Fibroblast of villous mesenchyme (primary cell): ENCODE measurements at places on chromosomes 5 and 9.

DNA sequence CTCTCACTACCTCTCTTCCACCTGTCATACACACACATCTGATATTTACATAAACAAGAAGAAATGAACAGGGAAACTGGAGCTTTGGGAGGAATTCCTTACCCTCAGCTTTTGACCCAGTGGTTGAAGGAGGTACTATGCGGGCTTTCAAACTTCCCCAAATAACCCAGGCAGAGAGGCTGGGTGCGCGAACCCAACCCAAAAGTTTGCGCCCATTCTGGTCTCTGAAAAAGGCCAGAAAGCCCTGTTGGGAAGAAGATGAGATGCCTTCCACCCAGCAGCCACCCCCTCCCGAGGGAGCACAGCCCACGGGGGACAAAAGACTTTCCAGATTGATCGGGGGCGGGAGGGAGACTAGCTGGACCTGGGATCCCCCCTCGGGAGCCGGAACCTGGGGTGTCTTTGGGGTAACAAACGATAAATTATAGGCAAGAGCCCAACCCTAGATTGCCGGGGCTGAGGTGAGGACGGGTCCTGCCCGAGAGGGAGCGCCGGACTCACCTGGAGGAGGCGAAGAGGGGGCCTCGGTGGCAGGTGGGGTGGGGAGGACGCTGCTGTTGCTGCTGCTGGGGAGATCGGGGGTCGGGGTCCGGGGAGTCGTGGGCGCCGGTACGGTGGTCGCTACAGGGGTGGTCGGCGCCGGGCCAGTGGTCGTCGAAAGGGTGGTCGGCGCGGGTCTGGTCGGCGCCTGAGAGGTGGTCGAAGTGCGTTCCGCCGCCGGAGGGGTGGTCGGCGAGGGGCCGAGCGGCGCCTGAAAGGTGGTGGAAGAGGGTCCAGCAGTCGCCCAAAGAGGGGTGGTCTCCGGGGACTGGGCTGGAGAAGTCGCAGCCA lies 798 bp downstream of the MEGF9 start:
- DNase-seq: no peak

DNA sequence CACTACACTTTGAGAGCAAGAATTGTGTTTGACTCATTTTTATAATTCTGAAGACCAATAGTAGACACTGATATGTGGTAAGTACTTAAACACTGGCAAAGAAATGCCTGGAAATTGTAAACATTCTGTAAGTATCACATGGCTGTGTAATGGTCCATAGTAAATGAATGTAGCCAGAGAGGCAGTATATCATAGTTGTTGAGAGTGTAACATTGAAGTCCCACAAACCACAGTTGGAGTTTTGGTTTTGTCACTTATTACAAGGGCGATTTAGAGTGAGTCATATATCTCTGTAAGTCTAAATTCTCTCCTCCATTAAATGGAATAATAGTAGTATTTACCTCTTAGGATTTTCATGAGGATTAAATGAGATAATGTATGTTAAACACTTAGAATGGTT lies 181.1 kb upstream of the MEF2C start:
- no peak for DNase-seq

GRCh38 chr9:114140850-114141249 lies 14.5 kb upstream of the COL27A1 start:
- DNase-seq: no peak

GRCh38 chr5:138748630-138749081 lies 4.6 kb upstream of the CTNNA1 start:
- peak; percentile 75 for DNase-seq

- no peak for DNase-seq
Observed at GRCh38 chr5:8601831-8602354, 732.9 kb downstream of the MTRR start.

DNA sequence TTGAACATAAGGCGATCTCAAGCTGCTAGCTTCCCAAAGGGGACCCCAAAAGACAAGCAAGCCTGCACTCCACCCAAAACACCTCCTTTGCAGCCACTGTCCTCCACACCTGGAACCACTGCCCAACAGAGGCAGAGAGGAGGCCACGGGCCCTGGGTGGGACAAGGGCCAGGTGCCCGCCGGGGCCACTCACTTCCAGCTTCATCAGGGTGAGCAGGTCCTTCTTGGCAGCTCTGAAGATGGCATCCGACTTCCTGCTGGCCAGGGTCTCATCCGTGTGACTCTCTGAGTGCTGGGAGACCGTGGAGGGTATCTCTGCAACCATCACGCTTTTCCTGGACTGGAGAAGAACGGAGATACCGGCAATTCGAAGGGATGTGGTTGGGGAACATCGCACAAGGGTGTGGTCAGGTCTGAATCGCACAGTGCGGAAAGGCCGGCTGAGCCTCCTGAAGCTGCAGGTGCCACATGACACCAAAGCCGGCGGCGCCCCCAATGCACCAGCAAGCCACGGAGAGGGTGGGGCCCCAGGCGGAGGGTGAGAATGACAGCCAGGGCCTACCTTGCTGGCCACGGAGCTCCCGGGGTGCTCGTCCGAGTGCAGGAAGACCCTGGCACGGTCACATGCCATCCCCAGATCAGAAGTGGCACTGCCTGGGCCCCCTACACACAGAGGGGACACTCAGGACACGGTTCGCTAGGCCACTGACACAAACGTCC lies 44.6 kb downstream of the PNPLA7 start:
- DNase-seq: no peak

DNA sequence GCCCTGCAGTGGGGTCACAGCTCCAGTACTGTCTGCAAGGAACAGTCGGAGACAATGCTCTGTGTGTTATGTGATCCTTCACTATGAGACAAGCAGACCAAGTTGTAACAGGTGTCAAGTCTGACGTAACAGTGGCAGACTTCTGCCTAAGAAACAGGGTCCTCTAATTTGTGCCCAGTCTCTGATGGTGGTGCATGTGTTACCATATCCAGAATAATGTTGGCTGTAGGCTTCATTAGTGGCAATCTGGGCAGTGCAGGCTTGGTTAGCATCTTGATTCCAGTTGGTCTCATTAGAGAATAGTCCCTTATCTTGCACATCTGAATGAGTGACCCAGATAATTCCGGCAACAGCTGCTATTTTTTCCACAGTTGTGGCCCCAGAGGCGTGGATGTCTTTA lies 33.8 kb downstream of the ZNF131 start:
- no peak for DNase-seq

DNA sequence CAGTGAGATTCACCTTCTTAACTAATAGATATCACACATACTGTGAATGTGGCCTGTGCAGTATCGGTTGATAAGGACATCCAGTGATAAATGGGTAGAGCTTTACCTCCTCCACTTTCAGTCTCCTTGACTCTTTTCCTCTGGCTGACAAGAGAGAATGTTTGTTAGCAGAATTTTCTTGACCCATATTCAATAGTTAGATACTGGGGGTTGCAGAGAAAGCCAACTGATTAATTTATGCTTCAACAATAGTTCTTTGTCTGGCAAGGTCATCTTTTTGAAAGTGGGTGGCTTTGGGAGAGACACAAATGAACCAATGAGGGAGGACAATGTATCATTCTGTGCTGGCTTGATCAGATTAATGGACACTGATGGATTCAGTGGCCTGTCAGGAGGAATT lies 30.3 kb downstream of the TTC23L start:
- no peak for DNase-seq

DNA sequence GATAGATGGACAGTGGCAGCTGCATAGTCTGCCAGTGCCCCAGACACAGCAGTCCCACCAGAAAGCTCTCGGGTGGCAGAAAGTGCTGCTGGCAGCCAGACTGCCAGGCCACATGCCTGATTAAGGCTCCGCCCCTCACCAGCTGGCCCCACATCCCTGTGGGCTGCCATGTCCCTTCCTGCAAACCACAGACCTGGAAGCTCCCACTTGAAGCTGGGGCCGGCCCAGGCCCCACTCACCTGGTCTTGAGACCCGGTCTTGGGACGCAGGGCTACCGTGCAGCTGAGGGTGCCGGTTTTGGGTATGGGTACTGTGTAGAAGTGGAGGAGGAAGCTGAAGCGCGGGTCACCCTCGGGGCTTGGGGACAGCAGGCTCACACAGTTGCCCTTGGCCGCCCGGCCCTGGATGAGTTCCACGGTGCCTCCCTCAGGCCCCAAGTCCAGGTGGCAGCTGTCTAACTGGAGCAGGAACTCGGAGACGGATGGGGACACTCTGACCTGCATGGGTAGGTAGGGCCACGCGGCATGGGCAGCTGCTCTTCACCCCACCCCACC lies 15.3 kb downstream of the FPGS start:
- DNase-seq: no peak

DNA sequence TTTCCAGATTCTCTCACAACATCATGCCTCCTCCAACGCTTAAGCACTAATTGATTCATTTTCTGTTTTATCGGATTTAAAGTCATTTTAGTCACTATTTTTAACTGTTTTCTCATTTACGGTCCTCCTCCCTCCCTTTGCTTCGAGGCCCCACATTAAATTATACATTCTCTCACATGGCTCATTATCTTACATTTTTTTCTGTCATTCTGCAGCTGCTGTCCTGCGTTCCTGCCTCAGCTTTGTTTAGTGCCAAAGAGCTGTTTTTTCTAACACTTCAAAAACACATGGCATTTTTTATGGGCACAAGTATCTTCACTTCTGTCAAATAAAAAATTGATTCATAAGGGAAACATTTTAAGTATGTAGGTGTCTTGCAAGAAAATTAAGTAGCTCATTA lies 130.1 kb upstream of the FST start:
- DNase-seq: peak; percentile 51

- DNase-seq: peak; percentile 59
Observed at GRCh38 chr5:97979740-97980139, 793.7 kb upstream of the RGMB start.

DNA sequence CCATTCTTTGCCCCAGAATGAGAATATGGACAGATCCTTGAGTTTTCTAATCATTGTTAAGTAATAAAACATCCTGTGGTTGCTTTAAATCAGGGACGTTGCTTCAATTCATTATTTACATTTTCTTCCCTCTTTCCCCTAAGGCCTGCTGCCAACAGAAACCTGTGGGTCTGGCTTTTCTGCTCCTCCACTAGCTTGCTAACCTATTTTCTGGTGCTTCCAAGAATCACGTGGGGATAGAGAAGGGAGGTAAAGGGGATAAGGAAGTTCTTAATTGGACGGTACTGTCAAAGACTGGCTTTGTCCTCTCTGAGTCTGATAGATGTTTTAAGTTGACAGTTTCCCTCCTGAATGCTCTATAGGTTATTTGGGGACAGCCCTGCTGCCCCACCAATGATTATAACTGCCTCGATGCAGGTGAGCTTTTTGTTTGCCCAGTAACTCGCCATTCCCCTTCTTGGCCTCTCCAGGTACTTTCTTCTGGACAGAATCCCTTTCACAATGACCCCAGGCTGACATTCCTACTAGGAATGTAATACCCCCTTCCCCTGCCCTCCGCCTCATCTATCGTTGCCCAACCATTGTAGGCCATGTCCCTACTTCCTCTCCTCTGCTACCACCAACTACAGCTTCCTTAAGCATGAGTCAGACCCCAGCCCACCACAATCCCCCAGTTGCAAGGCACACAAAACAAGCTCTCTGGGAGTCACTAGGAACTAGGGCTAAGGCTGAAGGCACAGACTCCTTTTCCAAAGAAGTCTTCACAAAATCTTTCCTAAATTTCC lies 19.9 kb upstream of the CPEB4 start:
- DNase-seq: peak; percentile 41

DNA sequence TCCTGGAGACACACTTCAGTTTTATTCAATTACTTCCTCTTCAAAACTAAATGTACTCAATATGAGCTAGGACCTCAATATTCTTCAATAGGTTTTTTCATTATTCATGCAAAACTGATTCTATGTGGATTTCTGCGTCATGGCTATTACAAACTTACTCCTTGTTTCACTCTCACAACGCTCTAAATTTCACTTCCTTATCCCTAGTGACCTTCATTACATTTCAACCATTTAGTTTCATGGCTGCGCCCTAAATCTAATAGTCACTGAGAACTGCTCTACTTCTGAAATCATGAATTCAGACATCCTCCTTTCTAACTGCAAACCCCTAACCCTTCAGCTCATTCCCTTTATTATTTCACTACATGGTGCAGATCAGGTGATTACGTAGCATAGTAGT lies 93.9 kb downstream of the SLC25A46 start:
- DNase-seq: no peak

GRCh38 chr9:33524306-33524947 lies 376 bp downstream of the ANKRD18B start:
- no peak for DNase-seq

DNA sequence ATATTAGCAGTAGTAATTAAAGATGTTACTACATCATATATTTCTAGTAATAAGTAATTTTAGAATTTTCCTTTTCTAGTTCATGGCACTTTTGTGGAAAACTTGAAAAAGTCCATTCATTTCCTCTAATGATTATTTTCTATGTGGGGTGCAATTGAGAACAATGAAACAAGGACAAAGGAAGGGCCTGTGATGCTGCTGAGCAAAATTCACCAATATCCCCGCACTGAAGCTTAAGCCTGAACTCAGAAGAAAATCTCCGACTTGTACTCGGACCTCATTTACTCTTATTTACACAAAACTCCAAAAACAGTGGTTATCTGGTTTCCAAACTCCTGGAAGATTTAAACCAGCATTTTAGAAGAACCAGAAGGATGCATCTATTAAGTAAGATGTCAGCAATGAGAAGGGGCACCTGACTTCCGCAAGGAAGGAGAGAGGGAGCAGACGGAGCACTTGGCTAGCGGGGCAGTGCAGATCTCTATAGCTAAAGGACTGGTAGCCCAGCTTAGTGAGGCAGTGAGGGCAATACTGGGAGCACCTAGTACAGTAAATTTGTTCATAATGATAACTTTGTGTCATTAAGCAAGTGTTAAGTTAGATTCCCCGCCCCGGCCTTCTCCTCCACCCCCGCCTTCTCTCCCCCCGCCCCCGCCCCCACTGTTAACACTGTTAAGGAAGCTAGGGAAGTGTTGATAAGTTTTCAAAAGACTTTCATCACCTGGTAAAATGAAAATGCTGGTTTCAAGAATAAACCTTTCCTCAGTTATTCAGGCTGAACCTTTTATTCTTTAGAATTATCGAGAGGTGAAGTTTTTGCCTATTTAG lies 123.3 kb downstream of the ZSWIM6 start:
- no peak for DNase-seq

DNA sequence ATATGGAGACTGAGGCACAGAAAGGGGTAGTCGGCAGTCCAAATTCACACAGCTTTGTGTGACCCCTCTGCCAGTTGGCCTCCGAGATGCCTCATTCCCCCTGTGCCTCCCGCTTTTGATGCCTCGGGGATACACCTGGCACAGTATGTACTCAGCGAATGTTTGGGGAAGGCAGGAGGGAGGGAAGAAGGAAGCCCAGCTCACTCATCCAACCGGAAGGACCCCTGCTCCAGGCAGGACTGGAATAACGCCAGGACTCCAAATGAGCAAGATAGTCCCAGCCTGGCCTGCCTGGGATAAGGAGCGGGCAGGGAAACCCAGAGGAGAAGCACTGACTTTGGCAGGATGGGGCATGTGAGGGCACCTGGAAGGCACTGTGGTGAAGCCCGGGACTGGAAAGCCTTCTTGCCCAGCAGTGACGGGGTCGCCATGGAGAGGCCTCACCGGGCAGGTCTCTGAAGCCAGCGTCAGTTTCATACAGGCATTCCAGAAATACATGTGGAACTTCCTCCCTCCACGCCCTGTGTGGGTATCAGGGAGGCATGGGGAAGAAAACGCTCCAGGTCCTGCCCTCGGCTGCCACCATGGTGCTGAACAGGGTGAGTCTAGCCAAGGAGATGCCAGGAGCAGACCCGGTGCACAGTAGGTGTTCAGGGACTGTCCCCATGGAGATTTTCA lies 20.3 kb downstream of the LMX1B start:
- DNase-seq: no peak
